ENCODE measurements at places on chromosomes 5 and 9.
A peak's percentile ranks its signal among the peaks of the same experiment; 100 is the strongest.

DNA sequence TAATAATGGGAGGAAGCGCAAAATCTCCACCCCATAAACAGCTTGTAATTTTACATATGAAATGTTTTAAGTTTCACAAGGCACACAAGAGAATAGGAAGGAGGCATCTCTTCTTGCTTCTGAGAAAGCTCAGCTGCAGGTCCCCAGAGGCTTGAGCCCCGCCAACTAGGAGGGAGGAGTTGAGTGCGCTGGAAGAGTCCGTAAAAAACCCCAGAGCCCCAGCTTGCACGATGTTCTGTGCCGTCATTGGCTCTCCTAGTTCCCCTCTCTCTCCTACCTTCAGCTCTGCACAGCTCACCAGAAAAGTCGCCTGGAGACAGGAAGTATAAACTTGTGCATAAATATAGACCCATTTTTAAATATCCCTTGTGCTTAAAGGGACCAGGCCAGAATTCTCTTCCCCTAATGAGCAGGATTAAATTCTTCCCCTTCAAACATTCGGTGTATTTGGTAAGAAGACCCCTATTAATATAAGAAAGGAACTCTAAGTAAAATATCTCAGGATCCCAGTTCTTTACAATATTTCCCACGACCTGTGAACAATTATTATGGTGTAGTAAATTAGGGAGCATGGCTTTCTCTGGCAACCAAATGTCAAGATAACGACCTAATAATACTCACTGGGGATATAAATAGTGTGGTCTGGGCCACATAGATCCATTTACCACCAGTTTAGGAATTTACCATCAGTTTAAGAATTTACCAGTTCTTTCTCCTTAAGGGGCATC, 13.7 kb downstream of the GLRX start:
- peak; percentile 56 for DNase-seq

DNA sequence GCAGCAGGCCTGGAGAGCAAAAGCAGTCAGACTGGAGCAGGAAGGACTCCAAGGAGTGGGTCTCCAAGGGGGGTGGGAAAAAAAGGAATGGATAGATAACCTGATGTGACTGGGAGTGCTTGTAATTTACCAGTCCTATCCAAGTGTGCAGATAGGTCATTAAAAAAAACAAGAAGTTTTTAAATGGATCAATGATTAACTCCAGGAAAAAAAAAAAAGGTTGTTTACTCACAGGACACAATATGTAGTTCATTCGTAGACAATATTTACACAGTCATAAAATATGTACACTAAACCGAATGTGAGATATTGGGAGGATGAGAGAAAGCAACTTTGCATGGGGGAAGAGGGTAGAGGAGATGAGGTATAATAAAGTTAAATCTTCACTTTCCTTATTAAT, 20.4 kb downstream of the ZBTB5 start:
- no peak for DNase-seq

- DNase-seq = no peak
Observed at GRCh38 chr9:126157826-126158587, 168.6 kb upstream of the MVB12B start.

- DNase-seq = no peak
Observed at GRCh38 chr9:20903212-20903611, 128.2 kb downstream of the HACD4 start.

DNA sequence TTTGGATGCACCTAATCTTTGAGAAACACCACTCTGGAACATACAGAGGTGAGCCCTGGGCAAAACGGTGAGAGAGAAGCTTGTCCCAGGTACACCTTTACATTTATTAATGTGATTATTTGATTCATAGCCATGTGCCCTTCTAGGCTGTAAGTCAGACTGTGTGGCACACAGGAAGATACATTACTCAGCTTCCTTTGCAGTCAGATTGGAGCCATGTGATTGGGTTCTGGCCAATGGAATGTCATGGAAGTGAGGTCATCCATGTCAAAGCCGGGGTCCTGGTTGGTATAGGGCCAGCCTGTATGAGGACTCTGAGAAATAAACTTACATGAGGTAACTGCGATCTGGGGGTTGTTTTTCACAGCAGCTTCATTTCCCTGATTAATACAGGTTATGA, 106.8 kb upstream of the CD180 start:
- DNase-seq = peak; percentile 78

GRCh38 chr5:1548702-1549474, 25.1 kb upstream of the LPCAT1 start:
- no peak for DNase-seq

GRCh38 chr9:34413231-34413852, 36.6 kb upstream of the MYORG start:
- peak; percentile 45 for DNase-seq

- DNase-seq = no peak
Observed at GRCh38 chr9:135332979-135333748, 146.4 kb upstream of the PPP1R26 start.

- DNase-seq = no peak
Observed at GRCh38 chr9:131481441-131482342, 21.0 kb upstream of the POMT1 start.

DNA sequence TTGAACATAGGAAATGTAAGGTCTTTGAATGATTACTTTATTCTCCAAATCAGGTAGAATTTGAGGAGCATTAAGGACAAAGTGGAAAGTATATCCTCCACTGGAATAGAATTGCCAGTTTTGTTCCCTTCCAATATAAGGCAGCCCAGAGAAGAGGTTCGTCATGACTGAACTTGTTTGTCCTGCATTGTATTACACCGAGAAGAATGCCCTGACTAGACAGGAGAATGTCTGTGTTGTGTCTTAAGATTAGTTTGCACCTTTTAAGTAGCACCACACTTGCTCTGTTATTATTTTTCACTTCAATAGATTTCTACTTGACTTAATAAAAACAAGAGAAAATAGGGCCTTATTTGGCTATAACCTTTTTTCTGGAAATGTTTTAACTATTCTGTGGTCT, 586.2 kb upstream of the PTGER4 start:
- DNase-seq = no peak

- no peak for DNase-seq
Observed at GRCh38 chr5:102782217-102782872, 27.2 kb downstream of the PAM start.

GRCh38 chr5:169811680-169812079, 168.6 kb downstream of the INSYN2B start:
- DNase-seq = no peak

- DNase-seq = no peak
Observed at GRCh38 chr9:92036411-92036746, 78.8 kb downstream of the SPTLC1 start.

- DNase-seq = no peak
Observed at GRCh38 chr9:97628668-97629067, 4.5 kb downstream of the TSTD2 start.

- no peak for DNase-seq
Observed at GRCh38 chr5:54917323-54917722, 68.1 kb downstream of the ESM1 start.

GRCh38 chr9:126038790-126039189, 287.8 kb upstream of the MVB12B start:
- DNase-seq = no peak

GRCh38 chr9:14895806-14896205, 14.4 kb downstream of the FREM1 start:
- peak; percentile 19 for DNase-seq

GRCh38 chr9:116450378-116451139, 236.5 kb upstream of the TRIM32 start:
- peak; percentile 11 for DNase-seq

GRCh38 chr5:103434057-103434456, 128.5 kb downstream of the NUDT12 start:
- DNase-seq = no peak

DNA sequence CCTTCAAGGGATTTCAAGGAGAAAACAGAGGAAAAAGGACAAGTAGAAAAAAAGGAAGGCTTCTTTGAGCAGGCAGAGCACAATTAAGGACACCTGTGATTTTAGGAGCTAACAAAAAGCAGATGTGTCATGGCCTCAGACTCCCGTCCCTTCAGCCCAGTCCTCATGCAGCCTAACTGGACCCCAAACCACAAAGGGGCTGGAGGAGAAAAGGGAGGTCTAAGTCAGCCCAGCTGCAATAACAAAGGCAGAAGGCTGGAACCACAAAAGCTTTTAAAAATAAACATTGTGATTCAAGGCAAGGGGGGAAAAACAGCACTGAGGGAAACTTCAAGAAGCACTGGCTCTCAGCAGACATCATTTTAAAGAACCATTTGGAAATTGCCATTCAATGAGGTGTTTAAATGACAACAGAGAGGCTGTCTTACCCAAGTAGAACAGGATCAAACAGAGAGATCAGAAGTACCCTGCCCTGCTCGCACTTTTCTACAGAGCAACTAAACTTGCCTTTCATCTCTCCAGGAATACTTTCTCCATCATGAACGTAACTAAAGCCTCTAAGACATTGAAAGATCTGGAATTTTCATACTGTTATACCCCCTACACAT, 89.3 kb downstream of the SEMA5A start:
- DNase-seq = peak; percentile 59

- DNase-seq = no peak
Observed at GRCh38 chr5:39017504-39017903, 56.7 kb downstream of the RICTOR start.

DNA sequence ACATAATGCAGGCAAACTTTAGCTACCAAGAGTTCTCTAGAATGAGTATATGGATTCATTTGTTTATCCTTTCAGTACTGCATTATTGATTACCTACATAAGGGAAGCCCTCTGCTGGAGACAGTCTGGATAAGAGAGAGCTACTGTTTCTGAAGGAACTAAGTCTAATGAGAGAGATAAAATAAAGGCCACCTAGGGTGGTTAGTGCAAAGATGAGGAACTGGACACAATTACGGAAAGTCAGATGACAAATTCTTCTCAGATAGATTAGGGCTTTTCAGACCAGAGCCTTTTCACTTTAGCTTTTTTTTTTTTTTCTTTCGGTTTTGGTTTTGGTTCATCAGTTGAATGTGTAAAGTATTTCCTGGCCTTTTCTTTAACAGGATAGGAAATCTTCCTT, 31.3 kb downstream of the ISOC1 start:
- DNase-seq = peak; percentile 3

- peak; percentile 44 for DNase-seq
Observed at GRCh38 chr5:126814721-126815404, 37.9 kb downstream of the LMNB1 start.

DNA sequence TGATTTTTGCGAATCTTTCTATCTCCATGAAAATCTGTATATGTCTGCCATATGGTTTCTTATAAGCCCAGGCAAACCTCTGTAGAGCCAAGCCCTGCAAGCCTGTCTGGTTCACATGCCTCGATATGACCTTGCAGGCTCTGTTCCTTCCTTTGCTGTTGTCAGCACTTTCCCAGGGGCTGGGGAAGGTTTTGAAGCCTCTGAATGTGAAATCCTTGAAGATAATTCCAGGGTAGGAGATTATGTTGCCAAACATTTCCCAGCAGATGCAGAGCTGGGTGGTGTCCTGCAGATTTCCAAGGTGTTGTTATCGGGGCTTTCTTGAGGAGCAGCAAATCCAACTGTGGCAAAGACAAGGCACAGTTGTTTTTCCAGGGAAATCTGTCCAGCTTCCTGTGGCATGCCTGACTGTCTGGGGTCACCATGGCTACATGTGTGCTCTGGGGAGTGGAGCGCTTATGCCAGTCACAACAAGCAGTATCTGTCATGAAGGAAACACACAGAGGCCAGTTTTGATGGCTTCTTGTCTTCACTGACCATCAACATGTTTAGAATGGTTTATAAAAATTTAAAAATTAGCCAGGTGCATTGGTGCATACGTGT, 60.7 kb upstream of the RPS23 start:
- no peak for DNase-seq

- no peak for DNase-seq
Observed at GRCh38 chr9:70055406-70056210, 12.0 kb downstream of the MAMDC2 start.

- no peak for DNase-seq
Observed at GRCh38 chr5:111070272-111071134, 1.0 kb upstream of the TSLP start.

- DNase-seq = peak; percentile 76
Observed at GRCh38 chr9:124260769-124261603, 3.2 kb downstream of the NEK6 start.

DNA sequence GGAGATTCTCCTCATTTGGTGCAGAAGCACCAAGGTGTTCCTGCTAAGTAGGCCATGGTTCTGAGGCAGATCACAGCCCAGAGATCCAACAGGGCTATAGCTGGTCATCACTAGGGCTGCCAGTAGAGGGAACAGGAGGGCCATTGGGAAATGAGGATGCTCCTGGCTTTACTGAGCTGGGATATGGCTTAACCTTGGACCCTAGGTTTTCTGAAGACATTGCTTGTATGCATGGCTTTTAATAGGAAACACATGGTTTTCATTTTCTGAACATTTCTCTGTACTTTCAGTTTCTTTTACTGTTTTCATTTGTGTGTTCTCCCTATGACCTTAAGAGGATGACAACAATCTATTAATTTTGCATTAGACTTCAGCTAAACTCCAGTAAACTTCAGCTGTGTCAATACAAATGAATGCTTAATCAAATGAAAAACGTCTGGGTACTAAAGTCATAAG, at the start of gene IFNW1:
IFNW1 (minus strand) TSS at position 406 of the 456 bp plus-strand sequence; CDS start at position 144, 262 bp downstream.
- peak; percentile 16 for DNase-seq

GRCh38 chr5:109739741-109740728, 50.3 kb downstream of the MAN2A1 start:
- peak; percentile 62 for DNase-seq

DNA sequence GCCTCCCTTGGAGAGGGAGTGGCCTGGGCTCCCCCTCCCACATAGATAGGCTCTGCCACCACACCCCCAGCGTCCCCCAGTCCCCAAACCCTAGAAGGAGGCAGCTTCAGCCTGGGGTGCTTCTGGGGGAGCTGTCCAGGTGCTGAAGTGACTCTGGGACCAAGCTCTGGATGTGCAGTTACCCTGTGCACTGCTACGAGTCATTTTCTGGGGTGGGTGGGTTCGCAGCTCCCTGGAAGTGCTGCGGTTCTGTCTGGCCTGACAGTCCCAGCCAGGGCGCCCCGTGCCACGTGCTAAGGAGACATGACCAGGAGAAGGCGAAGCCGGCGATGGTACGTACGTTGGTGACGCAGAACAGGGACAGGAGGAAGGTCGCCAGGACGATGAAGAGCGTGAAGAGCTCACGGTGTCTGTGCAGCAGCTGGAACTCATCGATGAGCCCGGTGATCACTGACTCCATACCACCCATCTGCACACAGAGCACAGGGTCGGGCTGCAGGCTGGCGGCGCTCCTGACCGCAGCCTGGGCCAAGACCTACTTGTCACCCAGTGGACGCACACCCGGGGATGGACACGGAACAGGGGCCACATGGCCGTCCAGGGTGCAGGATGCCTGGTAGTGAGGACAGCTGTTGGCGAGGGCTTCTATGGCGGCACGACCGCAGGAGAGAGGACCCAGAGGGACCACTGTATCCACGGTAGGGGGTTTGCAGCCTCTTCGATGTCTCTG, 35.7 kb downstream of the SLC6A3 start:
- DNase-seq = peak; percentile 7

- DNase-seq = peak; percentile 7
Observed at GRCh38 chr9:78515108-78515507, 218.2 kb downstream of the PSAT1 start.

GRCh38 chr5:59246882-59247281, 646.6 kb downstream of the PDE4D start:
- DNase-seq = no peak

DNA sequence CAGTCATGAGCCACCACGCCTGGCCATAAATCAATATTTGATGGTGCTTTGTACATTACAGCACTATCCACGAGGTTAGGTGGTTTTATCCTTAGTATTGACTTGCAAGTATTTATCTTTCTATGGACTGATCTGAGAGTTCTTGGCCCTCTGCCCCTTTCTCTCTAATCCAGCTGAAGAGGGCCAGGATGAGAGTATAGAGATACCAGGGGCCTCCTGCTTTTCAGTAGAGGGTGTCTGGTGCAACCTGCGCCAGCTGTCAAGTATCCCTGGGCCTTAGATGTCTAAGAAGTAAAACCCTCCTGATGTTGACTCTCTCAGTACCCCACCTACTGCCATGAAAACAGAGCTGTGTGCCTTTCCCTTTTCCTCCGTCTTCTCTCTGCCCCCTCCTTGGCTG, 153.4 kb downstream of the SLIT3 start:
- DNase-seq = no peak

Measured in ELR (cell line).